GM23248 (cell line): ENCODE measurements at places on chromosomes 7 and 10. TPM values are rescaled to one million over a fixed set of nuclear protein-coding genes. Genes with fewer than 3 reads are reported as not detected.

DNA sequence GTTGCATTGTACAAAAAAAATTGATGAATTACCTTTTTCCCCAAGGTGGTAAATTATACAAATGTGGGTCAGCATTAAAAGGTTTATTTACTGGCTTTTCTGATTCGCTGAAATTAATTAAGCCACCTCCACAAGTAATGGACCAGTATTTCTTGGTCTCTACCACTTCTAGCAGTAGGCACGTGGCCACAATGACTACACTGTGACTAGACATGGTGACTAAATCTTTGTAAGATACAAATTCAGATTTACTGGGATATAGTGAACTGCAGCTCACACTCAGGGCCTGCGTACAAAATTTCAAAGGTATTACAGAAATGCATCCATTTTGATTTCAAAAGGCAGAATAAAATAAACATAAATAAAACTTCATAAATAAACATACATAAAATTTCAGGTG, 10.9 kb downstream of the HPSE2 start:
- DNase-seq: peak; percentile 44

GRCh38 chr7:43591558-43592180, 8.8 kb downstream of the STK17A start:
- peak; percentile 73 for DNase-seq

Gene INA
- total RNA-seq: not detected in 2 replicates

DNA sequence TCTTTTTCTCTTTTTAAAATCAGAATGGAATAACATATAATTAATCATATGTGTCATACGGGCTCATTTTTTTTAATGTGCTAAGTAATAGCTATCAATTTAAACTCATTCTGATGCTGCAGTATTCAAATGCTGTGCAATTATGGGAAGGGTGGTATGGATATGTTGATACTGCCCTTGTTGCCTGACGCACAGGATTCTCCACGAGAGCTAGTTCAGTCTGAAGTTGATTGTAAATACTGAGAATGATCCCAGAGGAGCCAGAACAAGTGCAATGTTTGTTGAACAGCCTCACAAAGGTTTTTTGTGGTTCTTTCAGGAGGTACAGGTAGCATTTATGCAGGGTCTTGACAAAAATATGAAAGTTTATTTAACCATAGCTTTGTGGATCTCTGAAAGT, 13.4 kb downstream of the NPY start:
- DNase-seq: no peak

- no peak for DNase-seq
Measured at GRCh38 chr7:132495936-132496335, 80.3 kb downstream of the PLXNA4 start.

DNA sequence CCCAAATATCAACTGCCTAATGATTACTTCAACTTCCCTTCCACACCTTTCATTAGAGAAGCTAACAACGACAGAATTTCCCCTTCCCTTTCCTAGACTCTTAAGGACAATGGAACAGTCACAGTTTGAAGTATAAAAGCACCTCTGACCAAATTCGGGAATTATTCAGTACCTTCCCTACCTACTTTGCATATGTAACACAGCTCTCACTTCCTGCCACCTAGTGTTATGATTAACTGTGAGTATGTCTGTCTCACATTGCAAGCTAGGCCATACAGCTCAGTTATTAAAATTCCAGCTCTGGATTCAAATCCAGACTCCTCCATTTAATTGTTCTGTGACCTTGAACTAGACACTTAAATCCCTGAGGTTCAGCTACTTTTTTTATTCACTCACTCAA, 44.8 kb upstream of the HPSE2 start:
- DNase-seq: no peak

- DNase-seq: peak; percentile 86
Measured at GRCh38 chr7:2757361-2757903, 69.4 kb downstream of the AMZ1 start.

- DNase-seq: no peak
Measured at GRCh38 chr10:54368984-54369383, 432.0 kb downstream of the PCDH15 start.

DNA sequence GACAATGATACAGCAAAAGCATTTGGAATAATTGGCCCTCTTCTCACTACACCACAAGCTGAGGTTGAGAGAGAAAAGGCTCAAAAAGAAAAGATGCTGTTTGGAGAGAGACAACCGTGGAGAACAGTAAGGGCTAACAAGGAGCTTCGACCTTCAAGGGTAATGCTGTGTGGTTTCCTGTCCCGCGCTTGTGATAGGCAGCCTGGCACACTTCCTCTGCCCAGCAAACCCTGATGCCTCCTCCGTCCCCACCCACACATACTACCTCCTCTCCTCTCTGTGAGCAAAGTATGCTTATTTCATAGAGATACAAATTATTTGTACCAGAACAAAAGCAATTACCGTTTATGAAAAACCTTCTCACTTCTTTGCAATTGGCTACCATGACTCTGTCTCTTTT, 755.4 kb downstream of the KCNMA1 start:
- DNase-seq: no peak

DNA sequence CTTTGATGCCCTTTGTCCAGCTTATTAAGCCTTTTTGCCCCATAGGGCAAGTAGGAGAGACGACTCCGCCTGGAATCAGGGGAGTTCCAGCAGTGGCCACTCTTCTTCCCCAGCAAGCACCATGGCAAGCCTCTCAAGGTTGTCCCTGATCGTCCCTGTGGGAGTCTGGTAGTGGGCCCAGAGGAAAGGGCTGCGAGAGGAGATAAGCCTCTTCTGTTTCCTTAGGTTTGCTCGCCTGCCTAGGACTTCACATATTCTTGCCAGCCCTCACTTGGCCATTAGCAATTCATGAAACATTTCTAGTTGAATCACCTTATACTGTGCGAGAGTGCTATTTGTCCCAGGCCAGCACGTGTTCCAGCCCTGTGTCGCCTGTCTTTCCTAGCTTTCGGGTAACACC, 47.8 kb upstream of the CPN1 start:
- no peak for DNase-seq

Gene CPA2
- total RNA-seq: not detected in 2 replicates

- DNase-seq: peak; percentile 22
Measured at GRCh38 chr10:120949609-120950031, 98.5 kb downstream of the WDR11 start.

Gene OPN4
- total RNA-seq: not detected in 2 replicates
